Activated T-helper 1 cell treated with anti-CD3 and anti-CD28 coated beads, Interleukin-12 subunit alpha, Interleukin-12 subunit beta, Interleukin-2, Interleukin-4 antibody, amounts not matched to agents 30 ng/mL and 10 ng/mL and 1 ng/mL, durations not matched to agents 14 hours and 24 hours and 36 hours (primary cell): ENCODE measurements at places on chromosomes 12 and 14. TPM values are rescaled to one million over a fixed set of nuclear protein-coding genes. Genes with fewer than 3 reads are reported as not detected.

The CDC42BPB gene
- 1.5 and 1.6 TPM in 2 replicates for total RNA-seq

The DGLUCY gene
- 28.2 and 28.6 TPM in 2 replicates for total RNA-seq

The LBHD2 gene
- not detected in 2 replicates for total RNA-seq

The SLC6A12 gene
- not detected in 2 replicates for total RNA-seq

The CIDEB gene
- 18.1 and 18.7 TPM in 2 replicates for total RNA-seq

The KRT85 gene
- total RNA-seq: not detected in 2 replicates

- H3K4me3 ChIP-seq: no peak overlapping the region
- peaks cover 21% of the 10 kb centered on the region for H3K4me1 ChIP-seq
- no peak for DNase-seq
- H3K27ac ChIP-seq: no peak overlapping the region
Measured at GRCh38 chr12:105041186-105041585, 43.1 kb downstream of the ALDH1L2 start.

DNA sequence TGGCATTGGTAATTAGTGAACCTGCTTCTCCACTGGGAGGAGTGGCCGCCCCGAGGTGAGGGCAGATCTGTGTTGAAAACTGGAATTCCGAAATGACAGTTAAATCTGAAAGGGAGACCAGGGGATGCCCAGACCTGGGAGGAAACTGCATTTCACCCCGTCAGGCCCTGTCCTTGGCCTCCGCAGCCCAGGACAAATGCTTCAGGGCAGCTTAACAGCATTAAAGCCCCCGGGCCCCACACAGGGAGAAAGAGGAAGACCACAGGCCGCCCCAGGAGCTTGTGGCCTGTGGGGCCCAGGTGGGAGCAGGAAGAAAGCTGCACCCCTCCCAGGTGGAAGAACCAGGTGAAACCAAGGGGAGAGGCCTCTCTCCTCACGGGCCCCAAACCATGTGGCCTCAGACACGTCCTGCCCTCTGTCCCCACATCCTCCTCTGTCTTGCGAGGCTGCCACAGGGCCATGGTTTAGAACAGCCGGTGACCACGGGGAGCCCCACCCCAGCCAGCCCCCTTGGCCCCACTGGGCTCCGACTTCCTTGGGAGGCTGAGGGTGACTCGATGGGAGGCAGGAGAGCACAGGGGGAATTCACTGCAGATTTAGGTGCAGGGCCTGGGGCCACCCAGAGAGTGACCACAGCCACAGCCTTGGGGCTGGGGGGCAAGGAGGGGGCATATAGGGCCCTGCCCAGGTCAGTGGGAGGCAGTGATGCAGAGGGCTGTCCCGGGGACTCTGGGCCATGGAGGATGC, 265.4 kb downstream of the ADGRD1 start:
- no peak for DNase-seq
- H3K27ac ChIP-seq: no peak overlapping the region
- H3K4me3 ChIP-seq: no peak overlapping the region

- no peak overlapping the region for H3K4me3 ChIP-seq
- DNase-seq: no peak
- H3K4me1 ChIP-seq: peaks cover 17% of the 10 kb centered on the region
- H3K27ac ChIP-seq: peak overlapping the region; percentile 29
- H3K36me3 ChIP-seq: peaks cover 2% of the 10 kb centered on the region
- H3K27me3 ChIP-seq: no peaks in the 10 kb centered on the region
Measured at GRCh38 chr14:39212034-39212433, 21.7 kb upstream of the MIA2 start.

- peaks cover 6% of the 10 kb centered on the region for H3K4me1 ChIP-seq
- DNase-seq: peak; percentile 1
- peak overlapping the region; percentile 47 for H3K27ac ChIP-seq
- no peaks in the 10 kb centered on the region for H3K36me3 ChIP-seq
- peaks cover 5% of the 10 kb centered on the region for H3K27me3 ChIP-seq
Measured at GRCh38 chr12:100987552-100988521, 193.3 kb downstream of the ANO4 start.

DNA sequence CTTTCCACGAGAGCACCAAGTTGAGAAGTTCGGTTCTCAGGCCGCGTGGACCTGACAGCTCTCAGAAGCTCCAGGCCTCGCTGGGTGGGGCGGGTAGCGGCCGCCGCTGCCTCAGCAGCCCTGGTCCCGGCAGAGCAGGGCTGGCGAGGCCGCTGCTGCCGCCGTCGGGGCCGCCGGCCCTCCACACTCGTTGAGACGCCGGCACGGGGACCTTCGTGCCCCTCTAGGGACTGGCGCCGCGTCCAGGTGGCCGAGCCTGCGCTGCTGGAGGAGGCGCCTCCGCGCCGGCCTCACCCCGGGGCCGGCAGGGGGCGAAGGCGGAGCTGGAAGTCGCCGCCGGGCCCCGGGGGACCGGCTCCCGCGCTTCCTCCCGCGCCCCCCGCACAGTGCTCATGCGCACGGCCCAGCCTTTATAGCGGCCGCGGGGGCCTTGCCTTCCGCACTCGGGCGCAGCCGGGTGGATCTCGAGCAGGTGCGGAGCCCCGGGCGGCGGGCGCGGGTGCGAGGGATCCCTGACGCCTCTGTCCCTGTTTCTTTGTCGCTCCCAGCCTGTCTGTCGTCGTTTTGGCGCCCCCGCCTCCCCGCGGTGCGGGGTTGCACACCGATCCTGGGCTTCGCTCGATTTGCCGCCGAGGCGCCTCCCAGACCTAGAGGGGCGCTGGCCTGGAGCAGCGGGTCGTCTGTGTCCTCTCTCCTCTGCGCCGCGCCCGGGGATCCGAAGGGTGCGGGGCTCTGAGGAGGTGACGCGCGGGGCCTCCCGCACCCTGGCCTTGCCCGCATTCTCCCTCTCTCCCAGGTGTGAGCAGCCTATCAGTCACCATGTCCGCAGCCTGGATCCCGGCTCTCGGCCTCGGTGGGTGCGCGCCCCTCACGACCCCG, at the start of gene COCH:
COCH (plus strand) TSS at position 440 of the 879 bp plus-strand sequence; CDS start at position 820, 380 bp downstream.
- H3K27ac ChIP-seq: no peak within 1 kb of the TSS
- peak; percentile 3 for DNase-seq
- H3K4me1 ChIP-seq: peaks cover 5% of the 10 kb centered on the region
- H3K4me3 ChIP-seq: peak within 1 kb of the TSS; percentile 79
- H3K36me3 ChIP-seq: no peaks in the 10 kb centered on the region

GRCh38 chr12:109552971-109553370, 20.3 kb downstream of the MMAB start:
- no peak for DNase-seq
- no peak overlapping the region for H3K4me3 ChIP-seq
- peaks cover 13% of the 10 kb centered on the region for H3K27me3 ChIP-seq
- H3K4me1 ChIP-seq: no peaks in the 10 kb centered on the region
- H3K36me3 ChIP-seq: no peaks in the 10 kb centered on the region

- H3K27me3 ChIP-seq: no peaks in the 10 kb centered on the region
- peaks cover 12% of the 10 kb centered on the region for H3K36me3 ChIP-seq
- DNase-seq: no peak
- peak overlapping the region; percentile 98 for H3K27ac ChIP-seq
- peak overlapping the region; percentile 92 for H3K4me3 ChIP-seq
Measured at GRCh38 chr12:8081251-8081920, 688 bp upstream of the NECAP1 start.

DNA sequence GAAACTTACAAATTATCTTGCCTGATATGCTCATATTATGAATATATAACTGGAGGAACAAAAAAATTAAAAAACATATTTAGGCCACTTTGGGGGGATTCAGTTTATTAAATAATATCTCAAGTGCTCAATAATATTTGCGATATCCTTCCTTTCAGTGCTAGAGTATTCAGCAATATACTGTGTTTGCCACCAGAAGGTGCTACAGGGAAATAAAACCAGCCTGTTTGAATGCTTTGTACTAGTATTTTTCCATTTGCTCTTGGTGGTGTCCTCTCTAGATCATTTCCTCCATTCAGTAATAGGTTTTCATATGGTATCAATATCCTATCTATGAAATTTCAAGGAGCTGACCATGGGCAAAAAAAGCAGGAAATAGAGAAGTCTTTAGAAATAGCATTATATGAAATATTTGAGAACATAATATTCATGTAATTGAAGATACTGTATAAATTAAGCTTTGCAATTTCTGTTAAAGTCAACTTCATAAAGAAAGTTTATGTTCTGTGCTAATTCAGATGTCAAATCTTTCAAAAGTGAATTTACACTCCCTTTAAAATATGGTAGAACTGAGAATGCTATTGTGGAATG, 106.2 kb upstream of the NAV3 start:
- no peak overlapping the region for H3K4me3 ChIP-seq
- DNase-seq: no peak
- H3K4me1 ChIP-seq: no peaks in the 10 kb centered on the region
- no peaks in the 10 kb centered on the region for H3K27me3 ChIP-seq

DNA sequence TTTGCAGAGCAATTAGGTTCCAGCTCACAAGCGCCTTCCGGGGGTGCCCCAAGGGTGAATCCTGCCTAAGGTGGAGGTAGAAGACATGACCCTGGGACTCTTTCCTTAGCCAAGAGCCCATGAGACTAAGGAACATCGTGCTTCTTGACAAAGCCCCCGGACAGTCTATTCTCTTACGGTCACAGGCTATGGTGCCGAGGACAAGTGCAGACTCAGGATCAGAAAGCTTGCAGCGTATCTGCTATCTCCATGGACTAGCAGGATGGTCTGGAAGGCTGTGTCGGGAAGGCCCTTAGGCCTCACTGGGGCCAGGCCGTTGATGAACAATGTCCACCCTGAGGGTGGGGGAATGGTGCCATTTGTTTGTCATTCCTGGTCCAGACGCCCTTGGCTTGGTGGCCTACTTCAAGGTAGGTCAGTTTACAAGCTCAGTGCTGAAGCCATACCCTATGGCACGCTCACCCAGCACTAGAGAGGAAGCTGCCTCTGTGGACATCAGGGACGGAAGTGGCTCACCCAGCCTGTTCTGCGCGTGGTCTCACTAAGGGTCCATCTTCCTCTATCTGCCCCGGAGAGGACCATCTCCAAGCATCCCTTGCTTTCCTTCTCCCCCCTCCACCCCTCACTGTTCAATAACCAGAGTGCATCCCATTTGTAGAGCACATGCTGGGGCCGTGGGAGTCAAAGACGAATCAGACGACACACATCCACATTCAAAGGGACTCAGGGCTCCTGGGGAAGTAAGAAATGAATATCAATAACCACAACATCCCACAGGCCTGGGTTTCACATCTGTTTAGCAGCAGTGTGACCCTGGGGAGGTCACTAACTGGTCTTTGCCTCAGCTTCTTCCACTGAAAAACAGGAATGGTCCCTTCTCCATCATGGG, 45.0 kb upstream of the IQSEC3 start:
- H3K4me3 ChIP-seq: no peak overlapping the region
- peaks cover 11% of the 10 kb centered on the region for H3K4me1 ChIP-seq
- H3K27ac ChIP-seq: peak overlapping the region; percentile 16
- DNase-seq: no peak
- H3K36me3 ChIP-seq: peaks cover 12% of the 10 kb centered on the region

GRCh38 chr14:100127853-100128455, 31.5 kb downstream of the DEGS2 start:
- peaks cover 46% of the 10 kb centered on the region for H3K36me3 ChIP-seq
- no peak overlapping the region for H3K27ac ChIP-seq
- no peak overlapping the region for H3K4me3 ChIP-seq
- no peaks in the 10 kb centered on the region for H3K27me3 ChIP-seq
- DNase-seq: no peak
- H3K4me1 ChIP-seq: no peaks in the 10 kb centered on the region

DNA sequence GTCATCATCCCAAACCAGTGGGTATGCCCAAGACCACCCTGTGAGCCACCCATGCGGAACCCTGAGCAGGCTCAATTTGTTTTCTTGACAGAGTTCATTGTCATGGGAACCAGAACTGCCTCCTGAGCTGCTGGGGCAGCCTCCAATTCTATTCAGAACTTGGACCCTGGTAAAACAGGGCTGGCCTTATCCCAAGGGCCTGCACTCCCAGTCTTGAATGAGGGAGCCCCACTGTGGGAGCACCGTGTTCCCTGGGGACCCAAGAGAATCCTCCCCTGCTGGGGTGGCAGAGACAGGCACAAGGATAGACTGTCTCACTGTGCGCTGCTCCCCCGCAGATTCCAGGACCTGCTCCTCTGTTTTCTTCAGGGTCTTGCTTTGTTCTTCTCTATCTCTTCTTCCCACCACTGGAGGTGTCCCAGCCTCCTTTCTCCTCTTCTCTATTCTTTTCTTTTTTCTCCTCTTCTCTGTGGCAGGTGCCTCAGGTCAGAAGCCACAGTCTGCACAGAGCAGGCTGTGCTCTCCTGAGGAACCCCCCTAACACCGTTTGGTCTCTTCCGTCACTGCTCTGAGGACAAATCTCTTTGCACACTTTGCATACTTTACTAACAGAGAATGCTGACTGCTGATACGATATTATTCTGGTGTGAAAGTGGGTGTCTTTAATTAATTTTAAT, 31.2 kb upstream of the CHPT1 start:
- H3K4me1 ChIP-seq: peaks cover 2% of the 10 kb centered on the region
- DNase-seq: no peak

GRCh38 chr12:51349026-51349425, 2.5 kb upstream of the CELA1 start:
- H3K4me1 ChIP-seq: peaks cover 8% of the 10 kb centered on the region
- H3K4me3 ChIP-seq: no peak overlapping the region
- H3K36me3 ChIP-seq: no peaks in the 10 kb centered on the region
- H3K27me3 ChIP-seq: peaks cover 1% of the 10 kb centered on the region
- no peak for DNase-seq
- no peak overlapping the region for H3K27ac ChIP-seq

DNA sequence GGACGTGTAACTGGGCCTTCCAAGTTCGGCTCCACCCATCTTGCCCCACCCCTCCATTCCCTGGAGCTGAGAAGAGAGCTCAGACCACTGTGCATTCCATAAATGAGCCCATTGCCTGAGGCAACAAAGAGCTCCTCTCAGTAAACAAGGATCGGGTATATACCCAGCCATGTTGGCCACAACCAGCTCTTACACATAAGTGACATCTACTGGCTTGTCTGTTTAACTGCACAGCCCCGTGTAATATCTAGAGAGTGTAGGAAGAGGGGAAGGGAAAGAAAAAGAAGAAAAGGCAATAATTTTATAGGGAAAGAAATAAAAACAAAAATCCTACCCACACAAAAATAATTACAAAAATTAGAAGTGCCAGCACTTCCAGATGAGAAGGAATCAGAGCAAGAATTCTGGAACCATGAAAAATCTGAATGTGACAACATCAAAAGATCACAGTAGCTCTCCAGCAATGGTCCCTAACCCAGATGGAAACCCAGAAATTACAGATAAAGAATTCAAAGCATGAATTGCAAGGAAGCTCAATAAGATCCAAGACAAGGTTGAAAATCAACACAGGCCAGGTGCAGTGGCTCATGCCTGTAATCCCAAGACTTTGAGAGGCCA, 308.1 kb downstream of the RPAP3 start:
- no peaks in the 10 kb centered on the region for H3K27me3 ChIP-seq
- peaks cover 90% of the 10 kb centered on the region for H3K4me1 ChIP-seq
- no peak overlapping the region for H3K4me3 ChIP-seq
- H3K27ac ChIP-seq: peak overlapping the region; percentile 89
- H3K36me3 ChIP-seq: peaks cover 25% of the 10 kb centered on the region
